Activated T-cell treated with anti-CD3 and anti-CD28 coated beads for 1 hour (primary cell): ENCODE measurements at places on chromosomes 16 and 17.

- DNase-seq, result no peak
Observed at GRCh38 chr17:38893607-38894006, 23.7 kb downstream of the LASP1 start.

GRCh38 chr17:70181376-70181775 lies 12.0 kb downstream of the KCNJ2 start:
- no peak for DNase-seq

DNA sequence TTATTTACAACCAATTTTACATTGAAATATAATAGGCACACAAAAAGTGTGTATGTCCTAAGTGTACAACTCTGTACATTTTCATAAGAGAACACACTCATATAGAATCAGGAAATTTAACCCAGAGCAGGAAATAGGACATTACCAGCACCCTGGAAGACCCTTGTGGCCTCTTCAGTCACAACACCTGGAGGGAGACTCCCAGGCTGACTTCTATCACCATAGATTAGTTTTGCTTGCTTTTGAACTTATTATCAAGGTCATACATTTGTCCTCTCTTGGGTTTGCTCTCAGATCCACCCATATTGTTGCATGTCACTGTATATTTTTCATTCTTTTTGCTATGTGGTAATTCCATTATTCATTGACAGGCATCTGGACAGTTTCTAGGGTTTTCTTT lies 5.8 kb downstream of the RIPOR1 start:
- no peak for DNase-seq

DNA sequence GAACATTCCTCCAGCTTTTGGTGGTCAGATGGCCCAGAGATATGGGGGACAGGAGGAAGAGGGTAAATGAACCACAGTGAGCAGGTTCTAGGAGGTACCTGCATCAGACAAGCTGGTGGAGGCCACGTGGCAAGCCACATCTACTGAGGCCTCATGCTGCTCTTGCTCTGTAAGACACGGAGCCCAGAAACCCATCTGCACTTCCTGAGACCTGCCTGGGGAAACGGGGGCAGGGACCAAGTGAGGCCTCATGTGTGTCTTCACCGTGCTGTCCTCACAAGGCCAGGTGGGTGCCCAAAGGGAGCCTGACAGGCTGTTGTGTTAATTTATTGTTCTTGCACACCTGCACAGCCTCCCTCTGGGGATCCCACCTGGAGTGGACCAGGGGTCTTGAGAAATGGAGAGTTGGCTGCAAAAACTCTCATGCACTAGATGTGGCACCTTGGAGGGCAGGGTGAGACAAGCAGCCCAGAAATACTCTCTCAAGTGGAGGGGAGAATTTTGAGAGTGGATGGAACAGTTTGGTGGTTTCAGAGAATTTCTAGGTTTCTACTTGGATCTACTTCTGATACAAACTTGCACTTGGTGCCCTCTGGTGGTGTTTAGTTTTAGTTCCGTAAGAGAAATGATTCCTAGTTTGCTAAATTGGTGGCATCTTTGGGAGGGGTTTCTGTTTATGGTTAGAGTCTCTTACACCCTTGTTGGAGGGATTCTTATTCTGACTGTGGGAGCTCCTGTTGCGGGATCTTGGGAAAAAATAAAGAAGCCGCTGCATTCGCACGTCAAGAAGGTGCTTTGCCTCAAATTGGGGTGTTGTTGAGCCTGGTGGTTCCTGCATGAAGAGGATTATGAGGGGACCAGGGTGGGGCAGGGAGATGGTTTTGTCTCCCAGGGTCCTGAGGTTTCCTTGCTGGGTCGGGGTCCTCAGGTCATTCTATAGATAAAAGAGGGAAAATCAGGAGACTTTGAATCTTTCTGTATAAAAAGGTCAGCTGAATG lies 47.5 kb downstream of the SLC6A2 start:
- DNase-seq, result no peak

DNA sequence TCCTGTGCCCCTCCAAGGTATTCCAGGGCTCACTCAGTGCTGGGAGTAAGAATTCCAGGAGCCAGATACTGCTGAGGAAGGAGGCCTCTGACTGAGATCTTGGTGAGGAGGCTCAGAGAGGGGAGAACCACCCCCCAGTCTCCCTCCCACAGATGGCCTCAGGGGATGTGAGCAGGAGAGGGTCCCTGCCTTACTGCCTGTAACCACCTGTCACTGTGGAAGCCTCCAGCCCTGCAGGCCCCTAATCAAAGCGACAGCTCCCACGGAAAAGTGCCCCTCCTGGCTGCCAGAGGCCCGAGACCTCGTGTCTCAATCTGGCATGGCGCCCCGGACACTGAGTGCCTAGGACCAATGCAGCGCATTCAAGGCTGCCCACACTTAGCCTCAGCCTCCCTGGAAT lies 7.7 kb upstream of the C17orf113 start:
- no peak for DNase-seq

DNA sequence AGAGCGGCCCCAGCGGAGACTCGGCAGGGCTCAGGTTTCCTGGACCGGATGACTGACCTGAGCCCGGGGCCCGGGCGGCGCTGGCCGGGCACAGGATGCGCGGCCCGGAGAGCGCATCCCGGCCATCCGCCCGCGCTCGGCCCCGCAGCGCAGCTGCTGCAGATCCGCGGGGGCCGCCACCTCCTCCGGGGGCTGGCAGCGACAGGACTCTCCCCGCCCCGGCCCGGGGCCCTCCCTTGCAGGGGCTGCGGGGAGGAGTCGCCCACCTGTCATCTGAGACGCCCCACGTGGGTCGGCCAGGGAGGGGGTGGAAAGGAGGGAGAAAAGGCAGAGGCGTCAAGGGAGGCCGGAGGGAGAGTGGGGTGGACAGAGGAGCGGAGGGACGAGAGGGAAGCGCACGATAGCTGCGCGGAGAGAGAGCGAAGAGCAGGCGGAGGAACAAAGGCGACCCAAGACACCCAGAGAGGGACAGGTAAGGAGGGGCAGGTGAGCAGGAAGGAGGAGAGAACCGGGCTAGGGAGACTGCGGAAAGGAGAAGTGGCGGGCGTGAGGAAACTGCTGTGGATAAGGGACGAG lies 471 bp upstream of the PRKAR1A start:
- peak; percentile 64 for DNase-seq

GRCh38 chr17:49180998-49181635 lies 29.3 kb downstream of the GNGT2 start:
- no peak for DNase-seq

GRCh38 chr17:40283662-40284061 lies 4.0 kb upstream of the CDC6 start:
- DNase-seq, result no peak

DNA sequence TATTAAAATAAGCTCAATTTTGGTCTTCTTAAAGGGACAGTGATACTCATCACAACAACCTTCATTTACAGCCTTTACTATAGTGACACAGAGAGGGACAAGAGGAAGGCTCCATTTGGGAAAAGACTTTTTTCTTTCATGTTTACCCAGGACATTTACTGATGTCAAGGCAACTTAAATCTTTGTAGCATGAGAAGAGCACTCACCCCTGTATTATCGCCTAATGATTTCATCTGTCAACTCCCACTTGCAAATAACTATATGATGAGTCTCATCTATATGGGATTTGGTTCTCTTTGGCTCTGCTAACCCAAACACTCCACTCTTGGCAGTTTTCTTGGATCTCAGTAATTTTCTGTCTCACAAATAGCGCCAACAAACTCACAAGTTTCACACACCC lies 24.1 kb downstream of the BLMH start:
- no peak for DNase-seq

- DNase-seq, result no peak
Observed at GRCh38 chr16:74291577-74292208, 4.9 kb upstream of the PSMD7 start.

DNA sequence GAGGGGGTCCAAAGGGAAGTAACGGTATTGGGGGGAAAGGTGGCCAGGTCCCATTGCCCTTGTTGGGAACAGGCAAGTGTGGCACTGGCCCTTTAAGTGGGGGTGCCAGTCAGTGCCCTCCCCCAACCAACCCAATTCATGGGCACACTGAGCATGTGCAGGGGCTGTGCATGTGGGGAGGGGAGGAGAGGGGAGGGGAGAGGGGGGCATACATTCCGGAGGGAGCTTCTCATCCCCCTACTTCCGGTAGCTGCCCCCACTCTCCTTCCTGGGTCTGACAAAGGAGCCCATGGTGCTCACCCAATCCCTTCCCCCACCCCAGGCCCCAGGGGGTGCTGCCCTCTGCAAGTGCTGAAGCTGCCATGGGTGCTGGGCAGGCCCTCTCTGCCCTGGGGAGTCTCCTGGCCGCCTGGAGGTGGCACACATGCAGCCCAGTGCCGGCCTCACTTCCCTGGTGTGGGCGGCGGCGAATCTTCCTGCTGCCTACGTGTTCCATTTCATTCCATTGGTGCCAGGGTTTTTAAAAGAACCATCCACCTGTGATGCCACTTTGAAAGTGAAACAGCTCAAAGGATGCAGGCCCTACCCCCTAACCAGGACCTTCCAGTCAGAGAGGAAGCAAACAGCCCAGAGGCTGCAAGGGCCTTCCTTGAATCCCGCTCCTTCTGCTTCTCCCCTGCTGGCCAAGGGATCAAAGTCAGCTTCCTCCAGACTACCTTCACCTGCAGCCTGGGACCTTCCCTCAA lies 11.0 kb downstream of the HEXIM2 start:
- DNase-seq, result peak; percentile 38

DNA sequence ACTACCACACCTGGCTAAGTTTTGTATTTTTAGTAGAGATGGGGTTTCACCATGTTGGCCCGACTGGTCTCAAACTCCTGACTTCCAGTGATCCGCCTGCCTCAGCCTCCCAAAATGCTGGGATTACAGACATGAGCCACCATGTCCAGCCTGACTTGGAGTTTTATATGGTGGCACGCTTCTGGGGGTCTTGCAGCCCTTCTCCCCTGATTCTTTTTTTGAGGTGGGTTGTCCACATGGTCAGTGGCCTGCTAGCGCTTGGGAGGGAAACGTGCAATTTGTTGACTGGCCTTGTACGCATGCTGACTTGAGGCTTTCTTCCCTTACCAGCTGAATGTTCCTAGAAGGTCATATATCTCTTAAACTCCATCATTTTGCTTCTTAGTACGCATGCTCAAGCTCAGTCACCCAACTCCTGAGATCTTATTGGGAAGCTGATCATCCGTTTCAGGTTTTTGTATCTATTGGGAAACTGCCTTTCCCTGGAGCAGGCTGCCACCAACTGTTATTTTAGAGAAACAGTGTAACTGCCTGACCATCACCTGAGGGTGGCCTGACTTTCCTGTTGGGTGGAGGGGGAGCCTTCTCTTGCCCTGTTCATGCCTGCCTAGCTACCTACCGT lies 13.7 kb upstream of the LDHD start:
- no peak for DNase-seq

DNA sequence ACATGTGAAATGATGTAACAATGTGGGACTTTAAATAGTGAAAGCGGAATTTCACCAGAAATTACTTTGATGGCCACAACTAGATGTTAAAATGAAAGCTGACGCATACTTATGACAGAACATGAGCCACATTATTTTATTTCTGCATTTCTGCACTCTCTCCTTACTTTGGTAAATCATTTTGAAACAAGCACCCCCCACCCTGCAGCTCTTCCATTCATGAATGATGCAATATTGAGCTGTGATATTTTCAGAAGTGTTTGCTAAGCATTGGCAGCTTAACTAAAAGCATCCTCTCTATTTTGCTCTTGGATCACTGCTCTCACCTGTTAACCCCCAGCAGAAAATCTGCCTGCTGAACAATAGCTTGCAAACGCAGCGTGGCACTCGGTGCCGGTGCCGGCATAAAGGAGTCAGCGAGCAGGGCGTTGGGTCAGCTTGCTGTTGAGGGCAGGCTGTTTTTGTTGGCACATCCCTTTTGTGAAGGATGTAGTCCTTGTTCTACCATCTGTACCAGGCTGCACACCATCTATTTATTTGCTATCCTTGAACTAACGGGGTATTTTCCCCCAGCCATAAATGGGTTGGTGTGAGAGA lies 30.8 kb upstream of the CBLN1 start:
- DNase-seq, result no peak

GRCh38 chr16:2513405-2514332 lies at the start of gene ATP6V0C:
TSS of gene ATP6V0C (plus strand) at chr16:2513952. CDS start at chr16:2514104, 152 bp downstream.
- peak; percentile 93 for DNase-seq

DNA sequence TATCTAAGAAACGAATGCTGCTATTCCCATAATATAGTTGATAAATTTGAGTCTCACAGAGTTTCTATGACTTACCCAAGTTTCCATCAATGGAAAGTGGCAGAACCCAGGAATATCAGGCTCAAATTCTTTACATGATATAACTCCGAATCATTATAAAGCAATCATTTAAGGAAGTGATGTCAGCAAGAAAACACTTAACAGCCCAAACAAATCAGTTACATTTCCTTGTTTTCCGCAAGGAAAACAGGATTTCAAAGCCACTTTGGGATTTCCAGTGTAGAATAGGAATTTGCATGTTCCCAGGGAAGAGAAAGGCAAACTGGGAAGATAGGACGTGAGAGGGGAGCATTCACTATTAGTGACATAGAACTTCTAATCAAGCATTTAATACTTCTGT lies 311.4 kb upstream of the GOT2 start:
- no peak for DNase-seq

DNA sequence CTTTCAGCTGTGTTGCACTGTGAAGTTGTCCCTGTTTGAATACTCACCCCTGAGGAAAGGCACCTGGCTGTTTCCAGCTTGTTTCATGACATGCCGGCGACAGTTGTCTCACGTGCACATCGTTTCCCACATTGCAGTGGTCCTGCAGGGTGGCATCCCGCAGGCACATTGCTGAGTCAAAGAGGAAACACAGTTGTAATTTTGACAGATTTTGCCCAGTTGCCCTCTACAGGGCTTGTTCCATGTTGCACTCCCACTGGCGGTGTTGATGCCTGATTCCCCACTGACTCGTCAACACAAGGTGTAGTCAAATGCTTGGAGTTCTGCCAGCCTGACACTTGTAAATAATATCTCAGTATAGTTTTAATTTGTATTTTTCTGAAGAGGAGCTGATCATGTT lies 23.8 kb downstream of the EPN2 start:
- no peak for DNase-seq

DNA sequence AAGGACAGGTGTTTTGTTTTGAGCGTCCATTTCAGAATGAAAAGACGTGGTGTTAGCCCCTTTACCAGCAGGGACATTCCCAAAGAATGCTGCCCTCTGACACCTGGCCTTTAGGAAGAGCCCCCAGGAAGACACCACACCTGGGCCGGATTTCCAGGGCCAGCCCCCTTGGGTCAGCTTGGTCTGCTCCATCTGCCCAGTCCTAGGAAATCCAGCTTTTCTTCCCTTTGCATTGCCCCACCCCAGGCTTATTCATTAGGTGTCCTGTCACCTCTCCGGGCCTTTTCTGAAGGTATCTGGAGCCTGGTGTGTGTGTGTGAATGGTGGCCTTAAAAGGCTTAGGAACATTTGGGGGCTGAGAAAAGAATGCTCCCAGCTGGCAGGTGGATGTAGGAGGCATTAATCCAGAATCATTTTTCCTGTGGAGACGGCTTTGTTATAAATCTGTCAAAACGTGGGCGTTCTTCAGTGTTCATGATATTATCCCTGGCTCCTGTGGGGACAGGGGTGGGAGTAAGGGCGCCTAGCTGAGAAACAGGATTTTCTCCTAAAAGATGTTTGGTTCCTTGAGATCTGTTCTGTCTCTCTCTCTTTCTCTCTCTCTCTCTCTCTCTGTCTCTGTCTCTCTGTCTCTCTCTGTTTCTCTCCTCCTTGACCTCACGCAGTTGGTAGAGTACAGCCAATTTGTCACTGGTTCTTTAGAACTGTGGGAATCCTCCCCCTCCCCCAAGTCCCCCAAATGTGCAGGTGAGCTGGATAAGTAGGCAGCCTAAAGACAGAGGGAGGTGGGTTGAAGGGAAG lies 84.0 kb downstream of the NTN1 start:
- DNase-seq, result no peak
